ENCODE measurements at places on chromosomes 16 and 17.
A peak's percentile ranks its signal among the peaks of the same experiment; 100 is the strongest.

DNA sequence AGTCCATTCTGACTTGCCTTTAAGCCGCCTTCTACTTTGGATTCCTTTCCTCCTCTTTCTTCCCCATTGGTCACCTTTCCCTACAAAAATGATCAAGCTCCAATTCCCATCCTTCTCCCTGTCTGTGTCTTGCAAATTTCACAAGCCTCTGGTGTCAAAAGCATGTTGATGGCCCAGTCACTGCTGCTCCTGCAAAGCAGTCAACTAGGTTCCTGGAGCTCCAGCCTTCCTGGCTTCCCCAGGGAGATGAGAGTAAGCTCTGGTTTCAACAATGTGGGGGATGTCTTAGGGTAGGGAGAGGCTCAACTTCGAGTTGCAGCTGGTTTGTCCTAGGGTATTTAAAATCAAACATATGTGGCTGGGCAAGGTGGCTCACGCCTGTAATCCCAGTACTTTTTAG, 36.1 kb upstream of the HELZ start:
- DNase-seq: no peak

GRCh38 chr17:27530764-27531391, 74.6 kb downstream of the KSR1 start:
- DNase-seq: no peak

DNA sequence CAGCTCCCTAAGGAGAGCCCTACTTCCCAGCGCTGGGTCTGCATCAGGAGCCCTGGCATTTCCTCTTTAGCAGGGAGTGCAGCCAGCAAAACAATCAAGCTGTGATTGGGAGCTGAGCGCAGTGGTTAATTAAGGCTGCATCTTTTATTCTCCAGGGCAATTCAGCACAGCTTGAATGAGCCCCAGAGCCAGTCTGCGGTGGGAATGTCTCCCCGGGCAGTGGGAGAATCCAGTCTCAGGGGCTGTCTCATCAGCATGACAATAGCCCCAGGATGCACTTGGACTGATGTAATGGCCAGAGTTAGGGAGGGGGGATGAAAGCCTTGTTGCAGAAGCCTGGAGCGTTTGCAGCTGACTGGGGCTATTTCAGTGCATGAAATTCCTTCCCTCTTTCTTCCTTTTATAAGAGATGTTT, 292.6 kb upstream of the SOX9 start:
- DNase-seq: no peak

DNA sequence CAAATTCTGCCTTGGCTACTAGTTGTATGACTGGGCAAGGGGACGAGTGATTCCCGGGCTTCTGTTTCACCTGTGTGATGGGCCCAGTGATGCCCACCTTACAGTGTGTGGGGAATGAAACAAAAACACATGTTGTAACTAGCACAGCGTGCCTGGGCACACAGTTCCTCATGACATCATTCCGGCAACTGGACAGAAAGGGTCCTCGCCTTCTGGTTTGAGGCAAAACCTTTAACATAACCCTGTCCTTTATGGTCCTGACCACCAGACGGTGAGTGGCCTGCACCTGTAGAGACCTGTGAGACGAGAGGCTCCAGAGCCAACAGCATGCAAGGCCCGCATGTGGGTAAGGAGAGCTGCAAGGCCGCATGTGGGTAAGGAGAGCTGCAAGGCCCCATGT, 7.7 kb upstream of the SLC38A8 start:
- no peak for DNase-seq

DNA sequence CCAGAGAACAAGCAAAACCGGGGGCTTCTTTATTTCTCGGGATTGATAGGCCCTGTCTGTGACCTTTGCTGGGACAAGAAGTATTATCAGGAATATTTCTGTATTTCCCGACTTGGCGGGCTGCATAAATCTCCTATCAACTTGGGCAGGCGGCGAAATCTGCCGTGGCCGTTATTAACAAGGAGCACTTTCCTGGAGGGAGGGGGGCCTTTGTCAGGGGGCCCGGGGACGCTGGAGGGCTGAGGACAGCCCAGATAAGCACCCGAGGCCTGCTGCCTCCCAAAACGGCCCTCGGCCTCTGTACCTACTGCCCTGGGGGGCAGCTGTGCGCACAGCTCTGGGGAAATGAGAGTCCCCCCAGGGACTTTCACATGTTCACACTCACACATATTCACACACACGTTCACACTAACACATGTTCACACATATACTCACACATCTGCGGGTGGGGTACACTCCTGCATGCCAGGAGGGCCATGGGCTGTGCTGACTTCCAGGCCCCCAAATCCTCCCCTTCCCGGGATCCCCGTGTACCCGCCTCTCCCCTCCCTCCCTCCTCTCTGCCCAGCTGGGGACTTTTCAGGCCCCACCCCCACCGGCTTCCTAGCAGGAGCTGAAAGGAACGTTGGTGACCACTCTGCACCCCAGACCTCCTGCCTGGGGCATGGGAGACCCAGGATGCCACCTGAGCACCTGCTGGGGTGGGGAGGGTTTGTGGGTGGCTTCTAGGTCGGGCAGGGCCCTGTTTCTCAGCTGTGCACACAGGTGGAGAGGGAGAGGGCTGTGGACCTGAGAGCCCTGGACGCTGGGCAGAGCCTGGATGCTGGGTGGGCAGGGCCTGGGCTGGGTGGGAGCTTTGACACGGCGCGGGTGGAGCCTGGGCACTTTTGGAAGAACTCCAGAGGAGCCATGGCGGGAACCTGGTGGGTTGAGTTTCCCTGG, 24.3 kb upstream of the GSE1 start:
- DNase-seq: no peak

DNA sequence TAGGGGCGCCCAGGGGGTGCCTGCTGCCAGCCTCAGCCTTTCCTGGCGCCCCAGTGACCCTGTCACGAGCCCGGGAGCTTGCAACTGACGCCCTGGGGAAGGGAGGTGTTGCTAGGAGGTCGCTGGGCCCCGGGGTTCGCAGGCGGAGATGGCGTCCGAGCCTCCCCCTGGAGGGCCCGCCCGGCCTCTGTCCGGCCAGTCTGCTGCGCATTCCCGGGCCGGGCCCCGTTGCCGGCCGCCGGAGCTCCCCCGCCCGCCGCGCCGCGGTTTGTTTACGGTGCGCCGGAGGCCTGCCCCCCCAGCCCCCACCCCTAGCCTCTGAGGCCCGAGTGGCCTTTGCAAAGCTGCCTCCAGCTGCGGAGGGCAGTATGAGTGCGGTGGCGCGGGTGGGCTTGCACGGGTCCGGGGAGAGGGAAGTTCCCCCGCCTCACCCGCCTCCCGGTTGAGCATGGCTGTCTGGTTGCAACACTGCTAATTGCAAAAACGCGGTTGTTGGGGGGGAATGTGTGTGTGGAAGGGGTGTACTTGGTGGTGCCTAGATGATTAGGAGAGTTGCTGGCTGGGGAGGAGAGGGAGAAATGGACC, 514 bp downstream of the THRA start:
- DNase-seq: no peak

DNA sequence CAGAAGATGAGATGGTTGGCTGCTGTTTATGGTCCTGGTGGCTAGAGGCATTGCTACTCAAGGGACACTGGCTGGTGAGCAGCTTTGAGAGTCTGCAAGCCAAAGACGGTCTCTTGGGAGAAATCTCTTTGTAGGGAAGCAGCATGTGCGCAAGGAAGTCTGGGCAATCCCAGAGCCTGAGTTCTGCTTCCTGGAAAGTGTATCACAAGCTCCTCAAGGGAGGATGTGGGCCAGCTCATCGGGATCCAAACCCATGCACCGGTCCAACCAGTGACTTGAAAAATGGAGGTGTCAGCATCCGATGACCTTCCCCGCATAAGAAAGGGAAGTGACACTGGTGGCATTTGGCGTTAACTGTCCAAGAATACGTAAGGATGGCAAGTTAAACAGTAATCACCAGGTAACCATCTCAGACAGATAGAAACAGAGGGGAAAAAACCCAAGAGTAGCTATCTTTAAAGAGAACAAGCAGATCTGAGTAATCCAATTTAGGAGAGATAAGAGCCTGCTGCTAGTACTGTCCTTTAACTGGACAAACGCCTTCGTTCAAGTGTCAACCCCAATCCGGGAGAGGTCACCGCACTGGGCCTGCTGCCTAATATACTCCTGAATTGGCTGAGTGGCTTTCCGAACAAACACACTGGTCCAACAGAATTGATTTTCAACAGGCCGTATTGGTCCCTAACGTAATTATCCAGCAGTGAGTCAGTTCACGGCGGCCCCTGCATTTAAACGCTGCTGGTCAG, 303.0 kb upstream of the ZFHX3 start:
- DNase-seq: no peak

GRCh38 chr17:57114085-57114673, 29.1 kb downstream of the AKAP1 start:
- DNase-seq: peak; percentile 58

- no peak for DNase-seq
Measured at GRCh38 chr17:59362811-59363205, 31.4 kb downstream of the YPEL2 start.

- peak; percentile 18 for DNase-seq
Measured at GRCh38 chr17:7095625-7096024, 15.6 kb upstream of the CLEC10A start.

GRCh38 chr16:88651276-88651988, 579 bp upstream of the CYBA start:
- peak; percentile 73 for DNase-seq

GRCh38 chr17:67051837-67052236, 7.5 kb downstream of the CACNG1 start:
- no peak for DNase-seq

DNA sequence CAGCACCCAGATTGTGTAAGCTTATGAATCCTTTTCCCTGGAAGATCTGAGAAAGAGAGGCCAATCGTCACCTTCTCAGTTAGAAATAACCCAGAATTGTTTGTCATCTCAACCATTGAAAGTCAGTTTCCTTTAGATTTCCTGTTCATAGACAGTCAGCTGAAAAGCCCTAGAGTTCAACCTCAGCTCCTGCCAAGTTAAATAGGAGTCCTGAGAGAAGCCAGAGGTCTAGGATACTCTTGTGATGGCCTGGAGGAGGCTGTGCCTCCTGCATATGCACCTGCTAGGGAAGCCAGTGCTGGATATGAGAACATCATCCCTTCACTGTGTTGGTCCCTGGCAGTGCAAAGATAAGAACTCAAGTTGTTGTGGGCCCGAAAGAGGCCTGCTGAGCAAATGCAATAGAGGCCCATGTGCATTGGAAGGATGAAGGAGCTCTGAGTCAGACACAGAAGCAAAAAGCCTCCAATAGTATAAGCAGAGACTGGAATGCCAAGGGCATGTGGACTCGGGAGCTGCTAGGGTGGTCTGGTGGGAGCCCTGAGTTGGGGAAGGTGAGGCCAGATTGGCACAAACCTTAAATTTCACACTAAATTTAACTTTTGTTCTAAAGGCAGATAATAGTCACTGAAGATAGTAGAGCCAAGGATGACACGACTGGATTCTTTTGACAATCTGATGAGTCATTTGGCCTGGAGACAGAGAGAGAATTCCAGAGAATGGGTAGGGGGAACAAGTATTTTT, 520.9 kb upstream of the CDH5 start:
- DNase-seq: no peak

GRCh38 chr17:76385892-76386786, 1.7 kb downstream of the SPHK1 start:
- peak; percentile 92 for DNase-seq

DNA sequence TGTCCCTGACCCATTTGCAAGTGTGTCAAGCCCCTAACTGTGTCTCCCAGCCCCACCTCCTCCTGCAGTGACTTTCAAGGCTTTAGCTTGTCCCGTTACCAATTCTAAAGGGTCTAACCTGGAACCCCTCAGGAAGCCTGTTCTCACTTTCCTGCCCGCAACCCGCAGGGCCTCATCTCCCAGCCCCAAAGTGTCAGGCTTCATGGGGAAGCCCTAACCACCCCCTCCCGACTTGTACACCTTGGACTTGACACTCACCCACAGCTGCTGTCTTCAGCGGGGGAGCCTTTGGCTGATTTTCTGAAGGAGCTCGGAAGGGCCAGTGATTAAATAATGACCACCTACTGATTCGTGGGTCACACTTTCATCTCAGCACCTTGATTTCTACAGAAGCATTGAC, 33.1 kb downstream of the NLRC5 start:
- no peak for DNase-seq

GRCh38 chr16:17224879-17225281, 245.9 kb downstream of the XYLT1 start:
- DNase-seq: no peak

- no peak for DNase-seq
Measured at GRCh38 chr16:82183004-82183397, 13.0 kb upstream of the MPHOSPH6 start.

GRCh38 chr17:27631411-27631760, 398 bp downstream of the LGALS9 start:
- DNase-seq: no peak

DNA sequence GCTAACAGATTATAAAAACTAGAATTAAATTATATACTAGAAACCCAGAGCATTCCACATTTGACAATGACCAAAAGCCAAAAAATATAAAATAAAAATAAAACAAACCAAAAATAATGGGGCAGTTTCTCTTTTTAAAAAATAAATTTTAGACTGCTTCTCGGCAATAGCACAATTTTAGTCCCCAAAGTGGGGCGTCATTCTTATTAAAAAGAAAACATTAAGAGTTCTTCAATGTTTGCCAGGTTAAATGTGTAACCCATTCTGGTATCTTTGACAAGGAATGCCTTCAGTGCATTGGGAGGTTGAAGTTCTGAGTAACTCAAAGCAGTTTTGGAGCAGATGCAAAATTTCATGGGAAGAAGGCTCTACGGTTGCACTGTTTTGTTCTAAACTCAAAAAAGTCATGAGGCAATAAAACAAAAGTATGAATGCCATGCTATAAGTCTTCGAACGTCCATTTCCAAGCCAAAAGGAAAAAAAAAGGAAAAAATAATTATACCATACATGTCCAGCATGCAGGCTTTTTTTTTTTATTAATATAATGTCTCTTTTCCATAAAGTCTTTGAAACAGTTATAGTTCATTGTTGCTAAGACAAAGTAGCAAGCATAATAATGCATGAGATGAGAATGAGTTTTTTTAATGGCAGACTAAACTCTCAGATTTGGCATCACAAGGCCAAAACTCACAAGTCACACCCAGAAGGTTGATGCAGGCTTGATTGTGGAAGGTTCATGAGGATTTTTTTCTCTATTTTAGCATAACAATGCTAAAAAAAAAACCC, 3.1 kb downstream of the MAF start:
- no peak for DNase-seq

DNA sequence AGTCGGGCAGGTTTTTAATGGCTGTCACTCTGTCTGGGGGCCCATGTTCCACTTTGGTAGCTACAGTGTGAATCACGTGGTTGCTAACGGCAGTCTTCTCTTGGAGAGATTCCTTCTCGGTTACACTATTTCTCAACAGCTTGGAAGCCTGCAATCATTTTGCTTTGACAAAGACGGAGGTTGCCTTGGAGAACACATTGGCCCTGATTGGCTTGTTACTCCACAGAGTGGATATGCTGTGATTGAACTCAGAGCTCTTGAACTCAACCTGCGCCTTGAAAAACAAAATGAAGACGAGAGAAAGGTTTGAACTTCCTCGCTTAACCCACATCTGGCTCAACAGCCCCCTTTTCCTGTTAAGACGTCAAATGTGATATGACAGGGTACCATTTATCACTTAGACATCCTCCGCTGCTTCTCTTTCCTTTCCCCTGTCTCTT, 218.9 kb downstream of the MAF start:
- no peak for DNase-seq
